Activated naive CD4-positive, alpha-beta T cell (primary cell): ENCODE measurements at places on chromosomes 3 and 15.

GRCh38 chr15:69457304-69458280 lies 5.0 kb downstream of the RPLP1 start:
- no peak for DNase-seq

DNA sequence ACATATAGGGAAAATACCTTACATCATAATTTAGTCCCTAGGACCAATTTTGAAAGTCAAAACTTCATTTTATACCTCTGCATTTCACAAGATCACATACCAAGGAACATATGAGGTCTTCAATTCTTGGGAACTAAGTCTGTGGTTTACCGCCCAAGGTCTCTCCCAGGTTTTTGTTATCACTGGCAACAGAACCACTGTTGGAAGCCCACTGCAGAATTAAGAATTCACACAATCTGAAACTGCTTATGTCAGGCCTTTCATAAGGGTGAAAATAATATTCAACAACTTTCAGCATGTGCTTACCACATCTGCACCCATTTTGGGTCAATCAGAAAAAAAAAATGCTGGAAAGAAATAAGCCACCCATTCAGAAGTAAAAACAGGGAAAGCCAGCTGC lies 107.2 kb upstream of the MME start:
- DNase-seq = no peak

DNA sequence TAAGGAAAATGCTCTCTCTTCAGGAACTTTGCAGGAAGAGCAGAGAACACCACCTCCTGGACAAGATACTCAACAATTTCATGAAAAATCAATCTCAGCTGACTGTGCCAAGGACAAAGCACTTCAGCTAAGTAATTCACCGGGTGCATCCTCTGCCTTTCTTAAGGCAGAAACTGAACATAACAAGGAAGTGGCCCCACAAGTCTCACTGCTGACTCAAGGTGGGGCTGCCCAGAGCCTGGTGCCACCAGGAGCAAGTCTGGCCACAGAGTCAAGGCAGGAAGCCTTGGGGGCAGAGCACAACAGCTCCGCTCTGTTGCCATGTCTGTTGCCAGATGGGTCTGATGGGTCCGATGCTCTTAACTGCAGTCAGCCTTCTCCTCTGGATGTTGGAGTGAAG lies 200.5 kb downstream of the AKAP13 start:
- peak; percentile 12 for DNase-seq

DNA sequence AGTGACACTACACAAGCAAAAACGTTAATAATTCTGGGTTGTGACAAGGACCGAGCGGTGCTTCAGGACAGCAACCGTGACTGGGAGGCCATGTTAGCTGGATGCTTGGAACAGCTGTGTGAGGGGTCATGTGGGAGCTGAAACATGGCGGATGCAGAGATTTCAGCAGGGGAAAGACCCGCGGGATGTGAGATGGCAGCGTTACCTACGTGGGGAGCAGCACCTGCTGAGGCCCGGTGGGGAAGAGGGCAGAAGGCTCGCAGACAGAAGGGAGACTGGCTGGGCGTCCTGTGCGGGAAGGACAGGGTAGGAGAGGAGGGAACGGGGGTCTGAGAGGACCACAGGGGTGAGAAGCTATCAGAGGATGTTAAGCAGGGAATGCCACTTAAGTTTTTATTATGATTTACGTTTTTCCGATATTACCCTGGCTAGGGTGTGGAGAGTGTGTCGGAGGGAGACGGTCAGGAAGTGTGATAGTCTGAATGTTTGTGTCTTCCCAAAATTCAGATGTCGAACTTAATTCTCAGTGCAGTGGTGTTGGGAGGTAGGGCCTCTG lies 228.8 kb upstream of the LYSMD4 start:
- no peak for DNase-seq

GRCh38 chr3:157249606-157250005 lies 89.7 kb upstream of the CCNL1 start:
- DNase-seq = no peak

- no peak for DNase-seq
These were observed 58.0 kb upstream of the CRTC3 start for GRCh38 chr15:90471769-90472168.

- no peak for DNase-seq
These were observed 13.9 kb upstream of the C15orf61 start for GRCh38 chr15:67506775-67507747.

- DNase-seq = no peak
These were observed at the start of gene SV2B for GRCh38 chr15:91099995-91100813. TSS of gene SV2B (plus strand) at chr15:91100257. CDS start at chr15:91226264, 126,007 bp downstream.

DNA sequence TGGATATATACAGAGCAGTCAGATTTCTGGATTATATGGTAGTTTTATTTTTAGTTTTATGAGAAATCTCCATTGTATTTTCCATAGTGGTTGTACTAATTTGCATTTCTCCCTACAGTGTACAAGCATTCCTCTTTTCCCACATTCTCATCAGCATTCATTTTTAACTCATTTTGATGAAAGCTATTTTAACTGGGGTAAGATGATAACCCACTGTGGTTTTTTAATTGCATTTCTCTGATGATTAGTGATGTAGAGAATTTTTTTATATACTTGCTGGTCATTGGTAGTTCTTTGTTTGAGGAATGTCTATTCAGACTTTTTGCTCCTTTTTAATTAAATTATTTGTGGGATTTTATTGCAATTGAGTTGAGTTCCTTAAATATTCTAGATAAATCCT lies 903.6 kb downstream of the DIPK2A start:
- DNase-seq = no peak

- DNase-seq = no peak
These were observed 1.3 kb downstream of the ZNF445 start for GRCh38 chr3:44476181-44476611.

DNA sequence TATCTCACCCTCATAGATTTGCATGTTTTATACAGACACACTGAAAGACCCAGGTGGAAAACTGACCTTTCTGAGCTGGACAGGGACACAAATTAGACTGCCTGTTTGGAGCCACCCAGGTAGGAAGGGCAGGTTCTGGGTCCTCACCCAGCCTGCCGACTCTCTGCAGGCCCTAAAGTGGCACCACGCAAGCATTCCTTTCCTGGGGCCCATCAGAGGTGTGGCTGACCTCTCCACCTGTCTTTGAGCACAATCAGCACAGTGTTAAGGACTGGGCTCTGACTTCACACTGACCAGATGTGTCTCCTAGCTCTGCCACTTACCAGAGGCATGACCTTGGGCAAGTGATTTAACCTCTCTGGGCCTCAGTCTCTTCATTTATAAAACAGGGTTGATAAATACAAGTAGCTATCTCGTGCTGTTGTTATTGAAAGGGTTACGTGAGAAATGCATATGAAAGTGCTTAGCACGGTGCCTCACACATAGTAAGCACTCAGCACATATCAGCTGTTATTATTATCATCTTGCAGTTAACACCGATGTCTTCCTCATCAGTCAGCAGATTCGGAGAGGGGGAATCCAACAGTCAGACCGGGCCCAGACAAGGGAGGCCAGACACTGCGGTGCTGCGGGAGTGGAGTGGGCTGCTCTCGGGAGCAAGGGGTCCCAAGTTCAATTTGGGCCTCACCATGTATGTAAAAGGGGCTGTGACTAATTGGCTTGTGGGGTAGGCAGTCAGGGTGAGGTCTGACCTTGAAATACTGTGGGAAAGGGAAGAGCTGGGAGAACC lies 2.0 kb upstream of the TBC1D2B start:
- no peak for DNase-seq
